NCI-H187 treated with DMSO at 0.1 percent for 48 hours (cell line): ENCODE measurements at places on chromosomes 2 and 18.

- DNase-seq = no peak
Measured at GRCh38 chr2:133586978-133587377, 18.7 kb upstream of the NCKAP5 start.

GRCh38 chr2:165239230-165239629 lies at the start of gene SCN2A:
SCN2A (plus strand) TSS chr2:165239414; CDS start chr2:165295824, 56,410 bp downstream.
- DNase-seq = no peak

GRCh38 chr18:79940814-79941472 lies 10.5 kb downstream of the SLC66A2 start:
- no peak for DNase-seq

DNA sequence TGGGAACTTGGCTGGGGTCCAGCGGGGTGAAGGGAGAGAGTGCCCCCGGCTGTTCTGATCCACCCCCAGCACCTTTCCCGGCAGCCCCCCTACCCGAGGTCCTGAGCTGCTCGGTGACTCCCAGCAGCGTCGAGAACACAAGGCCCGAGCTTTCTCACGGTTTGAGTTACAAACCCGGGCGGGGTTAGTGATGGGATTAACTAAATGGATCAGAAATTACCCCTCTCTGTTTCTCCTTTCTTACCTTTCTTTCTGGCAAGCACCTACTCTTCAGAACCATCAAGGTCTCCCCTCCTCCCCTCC lies 139.4 kb upstream of the GPC1 start:
- no peak for DNase-seq

DNA sequence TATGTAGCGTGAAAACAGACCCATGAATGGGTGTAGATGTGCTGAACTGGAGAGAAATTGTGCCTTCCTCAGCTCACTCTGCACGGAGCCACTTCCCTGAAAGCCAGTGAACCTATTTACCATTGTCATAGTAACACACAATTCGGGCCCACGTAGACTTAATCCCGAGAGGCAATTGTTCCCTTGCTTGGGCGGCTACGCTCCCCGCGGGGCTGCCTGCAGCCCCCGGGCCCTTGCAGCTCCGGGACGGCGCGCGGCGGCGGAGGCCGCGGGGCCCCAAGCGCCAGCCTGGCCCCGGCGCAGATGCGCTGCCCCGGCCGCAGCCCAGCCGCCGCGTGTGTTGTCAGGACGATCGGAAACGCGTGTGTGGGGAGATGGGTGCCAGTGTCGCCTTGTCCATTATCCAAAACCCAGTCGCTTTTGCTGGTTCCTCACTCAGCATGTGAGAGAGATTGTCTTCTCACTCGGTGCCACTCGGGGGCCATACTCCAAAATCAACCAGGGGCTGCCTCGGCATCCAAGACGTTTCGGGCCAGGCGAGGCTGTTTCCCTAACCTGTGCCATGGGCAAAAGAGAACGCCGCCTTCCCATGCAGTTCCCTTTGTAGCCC lies 17.9 kb upstream of the LRRTM1 start:
- no peak for DNase-seq

DNA sequence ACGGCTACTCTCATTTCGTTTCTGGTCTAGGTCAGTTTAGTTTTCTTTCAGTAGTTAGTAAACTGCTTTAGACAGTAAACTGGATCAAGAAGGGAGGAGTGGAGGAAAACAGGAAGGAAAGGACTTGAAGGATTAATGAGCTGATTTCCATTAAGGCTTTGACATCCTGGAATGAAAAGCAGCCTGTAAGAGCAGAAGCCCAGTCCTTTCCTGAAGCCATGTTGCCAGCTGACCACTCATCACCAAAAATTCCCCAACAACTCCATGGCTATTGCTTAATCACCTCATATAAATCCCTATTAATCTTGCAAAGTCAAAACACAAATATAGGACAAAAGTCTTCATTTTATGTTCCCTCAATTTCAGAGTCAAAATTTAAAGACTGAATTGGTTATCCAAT lies 113.7 kb upstream of the ZFP36L2 start:
- DNase-seq = no peak

DNA sequence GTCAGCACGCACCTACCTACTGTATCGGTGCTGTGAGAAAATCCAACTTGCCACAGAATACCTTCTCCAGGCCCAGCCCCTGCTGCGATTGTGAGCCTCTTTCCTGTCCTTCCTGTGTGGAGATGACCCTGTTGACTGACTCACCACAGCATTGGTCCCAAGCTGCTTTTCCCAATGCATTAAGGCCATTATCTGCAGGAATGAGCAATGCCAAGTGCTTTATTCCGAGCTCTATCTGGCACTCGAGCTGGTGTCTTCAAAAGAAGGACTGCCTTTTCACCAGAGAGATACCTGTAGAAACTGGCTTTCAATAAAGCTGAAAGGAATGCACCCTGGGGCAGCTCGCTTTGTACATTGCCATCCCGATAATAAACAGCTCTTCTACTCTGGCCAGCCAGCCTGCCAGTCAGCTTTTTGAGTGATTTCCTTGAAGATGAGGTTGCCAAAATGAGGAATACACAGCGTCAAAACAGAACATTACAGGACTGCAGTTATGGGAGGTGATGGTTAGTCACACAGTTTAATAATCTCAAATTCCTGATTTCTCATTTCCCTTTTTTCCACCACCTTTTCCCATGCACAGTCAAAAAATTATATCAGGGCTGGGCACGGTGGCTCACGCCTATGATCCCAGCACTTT lies 8.3 kb upstream of the RNF103 start:
- DNase-seq = no peak

GRCh38 chr2:150120326-150120955 lies 367.0 kb downstream of the RND3 start:
- DNase-seq = no peak

GRCh38 chr18:45063246-45064038 lies 382.8 kb downstream of the SETBP1 start:
- no peak for DNase-seq

DNA sequence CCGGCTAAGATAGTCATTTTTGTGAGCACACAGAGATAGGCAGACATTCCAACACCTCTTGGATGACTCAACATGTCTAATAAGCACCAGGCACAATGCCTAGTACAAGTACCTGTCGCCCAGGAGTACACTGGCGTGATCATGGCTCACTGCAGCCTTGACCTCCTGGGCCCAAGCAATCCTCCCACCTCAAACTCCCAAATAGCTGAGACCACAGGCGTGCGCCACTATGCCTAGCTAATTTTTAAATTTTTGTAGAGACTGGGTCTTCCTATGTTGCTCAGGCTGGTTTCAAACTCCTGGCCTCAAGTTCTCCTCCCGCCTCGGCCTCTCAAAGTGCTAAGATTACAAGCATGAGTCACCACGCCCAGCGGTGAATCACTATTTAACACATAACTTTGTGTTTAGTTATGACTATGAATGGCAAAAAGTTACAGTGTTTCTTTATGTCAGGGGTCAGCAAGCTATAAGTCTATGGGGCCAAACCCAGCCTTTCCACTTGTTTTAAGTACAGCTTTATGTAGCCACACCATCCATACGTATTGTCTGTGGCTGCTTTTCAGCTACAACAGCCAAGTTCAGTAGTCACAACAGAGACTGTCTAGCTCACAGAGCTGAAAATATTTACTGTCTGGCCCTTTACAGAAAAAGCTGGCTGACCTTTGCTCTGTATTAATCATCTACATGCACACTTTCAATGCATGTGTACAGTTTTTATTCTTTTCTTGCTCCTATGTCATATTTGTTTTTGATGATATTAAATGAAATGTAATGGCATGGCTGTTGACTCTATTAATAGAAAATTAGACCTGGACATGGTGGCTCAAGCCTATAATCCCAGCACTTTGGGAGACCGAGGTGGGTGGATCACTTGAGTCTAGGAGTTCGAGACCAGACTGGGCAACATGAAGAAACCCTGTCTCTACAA lies 18.7 kb downstream of the ORC2 start:
- no peak for DNase-seq

DNA sequence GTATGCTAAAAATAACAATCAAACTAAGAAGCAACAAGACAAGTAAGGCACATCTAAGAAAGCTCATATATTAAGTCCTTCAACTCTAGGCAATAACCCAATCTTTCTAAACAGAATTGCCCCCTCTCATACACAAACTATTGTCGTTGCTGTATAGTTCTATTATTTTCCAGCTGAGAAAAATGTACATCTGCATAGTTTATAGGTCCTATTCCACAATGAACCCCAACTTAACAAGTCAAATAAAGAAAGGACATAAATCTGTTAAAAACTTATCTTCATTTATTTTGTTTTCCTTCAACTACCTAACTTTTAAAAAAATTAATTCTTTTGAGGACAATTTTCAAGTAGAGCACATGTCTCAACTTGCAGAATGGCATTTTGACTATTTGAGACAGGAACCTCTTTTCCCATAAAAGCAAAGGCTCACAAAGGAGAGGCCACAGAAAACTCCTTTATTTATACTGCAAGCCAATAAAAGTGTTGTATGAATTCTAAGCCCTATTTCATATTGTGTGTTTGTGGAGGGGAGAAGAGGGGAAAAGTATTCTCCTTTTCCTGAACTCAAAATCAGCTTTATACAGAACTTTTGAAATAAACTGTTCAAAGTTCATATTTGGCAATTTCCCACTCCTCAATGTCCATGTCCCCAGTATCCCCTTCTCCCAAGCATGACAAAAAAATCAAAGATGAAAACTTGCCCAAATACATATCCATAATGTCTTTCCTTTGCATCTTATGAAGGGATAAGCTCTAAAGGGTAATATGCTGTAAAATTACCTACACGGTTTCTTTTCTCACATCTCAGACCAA lies 37.4 kb downstream of the RTN4 start:
- DNase-seq = no peak

DNA sequence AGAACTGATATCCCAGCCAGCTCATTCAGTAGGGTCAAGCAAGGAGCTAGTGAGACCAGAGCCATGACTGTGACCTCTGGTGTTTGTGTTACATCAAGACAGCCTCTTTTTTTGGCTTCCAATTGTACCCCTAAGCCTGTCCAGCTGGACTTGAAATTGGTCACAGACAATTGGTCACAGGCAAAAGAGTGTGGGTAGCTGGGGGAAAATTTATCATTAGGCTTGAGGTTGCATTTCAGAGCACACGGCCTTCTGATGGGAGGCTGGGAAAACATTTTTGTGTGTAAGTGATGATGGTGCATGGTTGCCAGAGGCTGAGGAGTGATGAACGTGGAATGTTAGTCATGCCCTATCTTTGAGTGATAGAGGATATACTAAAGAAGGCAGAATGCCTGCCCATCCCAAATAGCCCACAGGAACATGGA lies 285.1 kb upstream of the SLC14A2 start:
- no peak for DNase-seq

GRCh38 chr2:74138600-74139323 lies 8.9 kb downstream of the BOLA3 start:
- no peak for DNase-seq

DNA sequence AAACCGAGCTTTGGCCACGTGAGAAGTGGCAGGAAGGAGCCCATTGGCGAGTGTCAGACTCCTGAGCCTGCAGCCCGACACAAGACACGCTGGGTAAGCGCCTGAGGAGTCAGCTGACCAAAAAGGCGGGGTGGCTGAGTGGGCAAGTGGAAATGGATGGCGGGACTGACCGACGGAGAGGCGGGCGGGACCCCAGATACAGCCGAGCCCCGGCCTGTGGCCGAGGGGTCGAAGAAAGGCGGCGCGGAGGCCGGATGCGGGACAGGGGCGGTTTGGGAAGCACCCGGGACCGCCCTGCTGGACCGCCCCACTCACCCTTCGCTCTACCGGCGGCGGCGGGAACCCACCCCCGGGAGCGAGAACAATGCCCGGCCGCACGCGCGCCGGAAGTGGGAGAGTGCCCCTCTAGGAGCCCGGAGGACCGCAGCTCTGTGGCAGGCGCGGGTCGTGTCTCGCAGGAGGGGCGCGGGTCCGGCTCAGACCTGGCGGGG lies 22.8 kb downstream of the ZSCAN30 start:
- DNase-seq = no peak

DNA sequence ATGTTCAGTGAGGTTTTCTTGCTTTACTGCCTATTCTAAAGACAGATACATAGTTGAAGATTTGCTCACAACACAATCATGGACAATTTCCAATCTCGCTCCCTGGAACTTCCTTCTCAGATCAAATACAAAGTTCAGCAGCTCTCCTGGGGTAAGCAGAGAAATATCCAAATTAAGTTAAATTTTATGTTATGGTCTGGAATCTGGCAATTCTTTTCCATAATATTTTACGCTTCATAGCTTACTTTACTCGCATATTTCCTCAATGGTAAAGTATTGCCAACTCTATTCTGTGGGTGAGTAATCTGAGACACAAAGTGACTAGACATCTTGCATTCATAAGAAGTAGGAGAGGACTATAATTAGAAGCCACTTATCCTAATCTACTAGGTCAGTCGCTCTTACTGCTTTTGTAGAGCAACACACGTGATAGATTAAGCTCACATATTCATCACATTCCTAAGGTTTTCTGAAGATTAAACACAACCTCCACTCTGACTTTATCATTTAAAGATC lies 529.4 kb downstream of the CCDC85A start:
- DNase-seq = no peak

- no peak for DNase-seq
Measured at GRCh38 chr2:39938035-39938835, 159.2 kb upstream of the THUMPD2 start.

GRCh38 chr2:127508023-127508630 lies 18.2 kb downstream of the IWS1 start:
- DNase-seq = no peak

GRCh38 chr2:217875138-217875537 lies 127.7 kb downstream of the TNS1 start:
- no peak for DNase-seq

- DNase-seq = no peak
Measured at GRCh38 chr2:32760628-32761027, 132.8 kb downstream of the TTC27 start.

DNA sequence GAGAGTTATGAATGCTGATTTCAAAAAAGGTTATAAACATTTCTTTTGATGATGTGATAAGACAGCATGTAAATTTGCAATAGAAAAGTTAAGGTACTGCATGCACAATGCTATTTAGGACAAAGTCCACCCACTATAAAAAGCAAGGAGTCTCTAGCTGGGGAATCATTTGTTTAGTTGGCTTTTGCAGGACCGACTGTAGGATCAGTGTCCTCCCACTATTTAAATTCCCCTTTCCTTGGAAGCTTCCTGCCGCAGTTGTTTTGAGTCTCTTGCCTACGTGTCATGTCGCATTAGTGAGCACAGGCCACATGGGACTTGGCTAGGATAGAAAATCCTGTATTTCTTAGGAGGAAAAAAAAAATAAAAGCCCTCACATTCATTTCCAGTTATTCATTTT lies 13.1 kb downstream of the QPCT start:
- DNase-seq = no peak
